ENCODE measurements at places on chromosomes 13 and 19. TPM values are rescaled to one million over a fixed set of nuclear protein-coding genes. Genes with fewer than 3 reads are reported as not detected.

GRCh38 chr13:40547591-40548315 lies 118.7 kb downstream of the FOXO1 start:
- H3K27me3 ChIP-seq = no peaks in the 10 kb centered on the region
- no peak for DNase-seq
- peaks cover 13% of the 10 kb centered on the region for H3K4me1 ChIP-seq

DNA sequence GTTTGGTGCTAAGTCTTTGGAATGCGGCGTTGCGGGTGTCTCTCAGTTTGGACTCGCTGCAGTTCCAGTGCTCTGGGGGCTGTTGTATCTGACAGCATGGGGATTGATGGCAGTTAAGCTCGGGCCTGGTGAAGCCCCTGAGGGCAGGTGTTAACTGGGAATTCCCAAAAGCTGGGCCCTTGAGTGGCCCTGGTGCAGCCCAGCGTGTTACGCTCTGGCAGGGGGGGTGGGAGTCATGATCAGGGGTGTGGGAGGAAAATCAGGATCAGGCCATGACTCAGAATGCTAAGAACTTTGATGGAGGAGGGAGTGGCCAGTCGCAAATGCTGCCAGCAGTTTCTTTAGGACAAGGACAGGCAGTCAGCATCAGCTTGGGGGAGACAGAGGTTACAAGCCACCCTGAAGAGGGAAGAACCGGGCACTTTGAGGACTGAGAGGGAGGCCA lies 19.6 kb downstream of the AP2A1 start:
- H3K4me3 ChIP-seq = no peak overlapping the region
- peaks cover 26% of the 10 kb centered on the region for H3K36me3 ChIP-seq
- H3K4me1 ChIP-seq = peaks cover 1% of the 10 kb centered on the region
- no peak for DNase-seq
- H3K27ac ChIP-seq = no peak overlapping the region

GRCh38 chr19:6393983-6394412 lies 1.0 kb upstream of the GTF2F1 start:
- peak overlapping the region; percentile 97 for H3K4me3 ChIP-seq
- peaks cover 21% of the 10 kb centered on the region for H3K4me1 ChIP-seq
- H3K27ac ChIP-seq = peak overlapping the region; percentile 95
- no peaks in the 10 kb centered on the region for H3K27me3 ChIP-seq
- DNase-seq = no peak

- DNase-seq = no peak
- H3K4me3 ChIP-seq = no peak overlapping the region
- H3K27me3 ChIP-seq = no peaks in the 10 kb centered on the region
- H3K27ac ChIP-seq = no peak overlapping the region
- no peaks in the 10 kb centered on the region for H3K36me3 ChIP-seq
Observed at GRCh38 chr13:35499196-35499662, 22.7 kb upstream of the MAB21L1 start.

Gene CFAP97D2
- total RNA-seq = 0.22 TPM

Gene SERTAD1
- 7.3 TPM for total RNA-seq

Gene KLC3
- not detected for total RNA-seq

Gene SYCN
- not detected for total RNA-seq

Gene FCER2
- 0.19 TPM for total RNA-seq

Gene LGI4
- 0.44 TPM for total RNA-seq

Gene CYP4F3
- not detected for total RNA-seq

Measured in activated naive CD8-positive, alpha-beta T cell treated with anti-CD3 and anti-CD28 coated beads, Interleukin-2, amount 10 ng/mL, durations not matched to agents 7 days and 5 days (primary cell).